ENCODE measurements at places on chromosomes 12 and 14.

- no peak for DNase-seq
These were observed 98.6 kb downstream of the GCH1 start for GRCh38 chr14:54803926-54804537.

- DNase-seq, result no peak
These were observed 205.3 kb upstream of the NAV3 start for GRCh38 chr12:77625441-77625840.

GRCh38 chr12:42086031-42086430 lies 58.6 kb downstream of the GXYLT1 start:
- no peak for DNase-seq

DNA sequence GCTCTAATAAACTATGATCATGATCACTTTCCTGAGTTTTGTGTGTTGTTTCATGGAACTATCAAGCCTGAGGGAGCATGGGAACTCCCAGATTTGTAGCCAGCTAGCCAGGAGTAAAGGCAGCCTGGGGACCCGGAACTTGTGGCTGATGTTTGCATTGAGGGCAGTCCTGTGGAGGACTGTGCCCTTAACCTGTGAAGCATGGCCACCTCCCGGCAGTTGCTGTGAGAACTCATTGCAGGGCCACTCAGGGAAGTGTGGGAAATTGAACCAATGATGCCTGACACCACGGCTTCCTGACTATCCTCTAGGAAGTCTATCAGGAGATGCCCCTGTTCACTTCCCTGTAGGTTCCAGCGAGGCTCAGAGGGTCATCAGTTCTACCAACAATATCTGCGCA lies 250.6 kb downstream of the DAD1 start:
- no peak for DNase-seq

DNA sequence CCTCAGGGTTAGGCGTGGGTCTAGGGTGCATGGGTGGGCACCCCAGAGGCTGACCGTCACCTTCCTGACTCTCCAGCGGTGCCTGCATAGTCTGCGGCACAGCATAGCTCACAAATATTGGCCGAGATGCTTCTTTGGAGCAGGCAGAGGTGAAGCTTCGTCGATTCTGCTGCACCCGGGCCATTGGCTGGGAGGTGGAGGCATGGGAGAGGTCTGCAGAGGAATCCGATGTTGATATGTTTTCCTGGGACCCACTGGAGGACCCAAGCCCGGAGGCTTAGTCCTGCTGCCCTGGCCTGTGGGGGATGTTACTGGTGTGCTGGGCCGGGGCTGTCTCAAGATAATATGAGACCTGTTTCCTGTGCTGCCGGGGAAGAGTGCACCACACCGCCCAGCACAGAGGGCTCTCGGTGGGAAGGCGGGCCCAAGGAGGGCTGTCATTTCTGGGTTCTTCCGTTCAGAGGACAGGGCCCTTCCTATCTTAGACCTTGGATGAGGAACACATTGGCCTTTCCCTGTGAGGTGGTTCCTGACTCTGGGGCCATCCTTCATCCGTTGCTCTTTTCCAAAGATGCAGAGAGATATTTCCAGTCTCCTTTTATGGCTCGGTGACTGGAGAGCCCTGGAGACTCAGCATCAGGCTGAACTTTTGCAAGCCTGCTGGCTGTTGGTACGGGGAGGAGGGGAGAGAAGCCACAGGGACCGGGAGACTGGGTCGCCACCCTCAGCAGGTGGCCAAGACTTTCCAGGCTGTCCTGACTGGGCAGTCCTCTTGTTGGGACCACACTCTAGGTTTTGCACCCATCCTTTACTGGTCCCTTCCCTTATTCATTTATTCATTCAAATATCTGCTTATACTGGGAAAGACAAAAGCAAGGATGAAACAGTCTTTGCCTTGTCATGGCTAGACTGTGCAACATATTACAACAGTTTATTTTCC lies 143.5 kb downstream of the TSPAN9 start:
- no peak for DNase-seq

DNA sequence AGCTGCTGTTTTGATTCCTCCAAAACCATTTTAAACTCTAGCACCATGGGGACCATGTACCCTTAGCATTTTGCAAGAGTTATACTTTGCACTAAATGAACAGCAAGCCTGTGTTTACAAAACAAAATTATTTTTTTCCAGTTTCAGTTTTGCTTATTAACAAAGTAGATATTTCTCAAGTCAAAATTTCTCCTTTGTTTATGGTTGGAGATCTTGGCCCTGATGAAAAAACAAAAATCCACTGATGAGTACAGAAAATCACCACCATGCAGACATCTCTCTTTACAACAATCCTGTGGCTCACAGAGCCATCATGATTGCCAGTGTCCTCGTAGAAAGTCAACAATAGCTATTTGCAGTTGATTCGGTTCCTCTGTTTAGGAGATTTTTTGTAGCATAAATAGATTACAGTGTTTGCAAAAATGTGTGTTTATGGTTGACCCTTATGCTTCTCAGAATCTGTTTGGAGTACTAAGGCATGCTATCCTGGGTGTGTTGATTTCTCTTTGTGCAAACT lies 201.1 kb upstream of the NUDT4 start:
- DNase-seq, result no peak

- DNase-seq, result no peak
These were observed 16.8 kb upstream of the LEMD3 start for GRCh38 chr12:65152596-65152995.

- no peak for DNase-seq
These were observed 37.6 kb upstream of the GRIP1 start for GRCh38 chr12:66716522-66716921.

DNA sequence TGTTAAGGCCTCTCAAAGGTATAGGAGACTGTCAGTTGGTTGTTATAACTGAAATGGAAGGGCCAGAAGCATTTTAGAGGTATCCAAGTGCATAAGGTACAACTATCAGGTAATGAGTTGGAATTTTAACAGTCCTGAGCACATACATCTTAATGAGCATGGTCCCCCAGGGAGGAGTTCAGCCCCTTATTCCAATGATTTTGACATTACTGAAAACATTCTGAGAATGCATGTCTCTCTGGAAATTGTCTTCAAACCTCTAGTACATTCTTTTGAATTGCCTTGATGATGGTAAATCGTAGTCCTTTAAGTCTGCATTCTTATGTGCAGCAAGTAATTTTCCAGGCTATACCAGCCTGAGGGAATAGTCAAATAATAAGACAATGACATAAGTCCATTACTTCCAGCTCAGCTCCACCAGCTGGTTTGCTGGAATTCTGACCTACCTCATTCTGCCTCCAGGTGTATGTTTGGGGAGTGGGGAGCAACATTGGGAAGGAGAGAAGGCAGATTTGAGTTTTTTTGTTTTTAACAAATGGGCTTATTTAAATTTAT lies 239.2 kb downstream of the MSRB3 start:
- no peak for DNase-seq

DNA sequence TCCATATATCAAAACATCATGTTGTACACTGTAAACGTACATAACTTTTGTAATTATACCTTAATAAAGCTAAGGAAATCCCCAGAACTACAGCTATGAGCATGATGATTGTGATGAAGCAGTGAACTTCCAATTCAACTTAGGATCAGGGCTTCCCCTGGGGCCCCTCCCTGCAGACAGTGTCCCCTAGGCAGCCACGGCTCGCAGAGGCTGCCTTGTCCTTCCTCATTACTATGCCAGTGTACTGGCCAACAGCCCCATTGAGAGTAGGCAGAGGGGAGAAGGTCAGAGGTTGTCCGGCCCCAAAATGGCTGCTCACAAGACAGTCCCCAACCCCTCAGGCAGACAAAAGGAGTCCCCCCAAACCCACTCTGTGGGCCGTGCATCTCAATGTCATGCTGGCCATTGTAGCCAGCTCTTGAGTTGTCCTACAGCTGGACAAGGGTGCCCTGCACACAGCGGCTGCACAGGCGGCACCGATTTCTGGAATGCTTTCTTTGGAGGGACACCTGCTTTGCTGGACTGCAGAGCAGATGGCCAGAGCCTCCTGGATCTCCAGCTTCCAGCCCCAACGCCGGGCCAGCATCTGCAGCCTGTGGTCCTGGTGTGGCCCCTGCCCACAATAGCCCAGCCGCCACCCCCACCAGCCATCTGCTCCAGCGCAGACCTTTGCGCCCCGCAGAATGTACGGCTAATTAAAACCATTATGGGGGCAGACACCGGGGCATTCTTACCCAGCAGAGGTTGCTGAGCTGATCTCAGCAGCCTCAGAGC lies 46.1 kb downstream of the NIN start:
- DNase-seq, result no peak

GRCh38 chr12:1528791-1529190 lies 65.6 kb downstream of the FBXL14 start:
- no peak for DNase-seq

GRCh38 chr14:100015251-100015655 lies 50.0 kb upstream of the EVL start:
- DNase-seq, result no peak

DNA sequence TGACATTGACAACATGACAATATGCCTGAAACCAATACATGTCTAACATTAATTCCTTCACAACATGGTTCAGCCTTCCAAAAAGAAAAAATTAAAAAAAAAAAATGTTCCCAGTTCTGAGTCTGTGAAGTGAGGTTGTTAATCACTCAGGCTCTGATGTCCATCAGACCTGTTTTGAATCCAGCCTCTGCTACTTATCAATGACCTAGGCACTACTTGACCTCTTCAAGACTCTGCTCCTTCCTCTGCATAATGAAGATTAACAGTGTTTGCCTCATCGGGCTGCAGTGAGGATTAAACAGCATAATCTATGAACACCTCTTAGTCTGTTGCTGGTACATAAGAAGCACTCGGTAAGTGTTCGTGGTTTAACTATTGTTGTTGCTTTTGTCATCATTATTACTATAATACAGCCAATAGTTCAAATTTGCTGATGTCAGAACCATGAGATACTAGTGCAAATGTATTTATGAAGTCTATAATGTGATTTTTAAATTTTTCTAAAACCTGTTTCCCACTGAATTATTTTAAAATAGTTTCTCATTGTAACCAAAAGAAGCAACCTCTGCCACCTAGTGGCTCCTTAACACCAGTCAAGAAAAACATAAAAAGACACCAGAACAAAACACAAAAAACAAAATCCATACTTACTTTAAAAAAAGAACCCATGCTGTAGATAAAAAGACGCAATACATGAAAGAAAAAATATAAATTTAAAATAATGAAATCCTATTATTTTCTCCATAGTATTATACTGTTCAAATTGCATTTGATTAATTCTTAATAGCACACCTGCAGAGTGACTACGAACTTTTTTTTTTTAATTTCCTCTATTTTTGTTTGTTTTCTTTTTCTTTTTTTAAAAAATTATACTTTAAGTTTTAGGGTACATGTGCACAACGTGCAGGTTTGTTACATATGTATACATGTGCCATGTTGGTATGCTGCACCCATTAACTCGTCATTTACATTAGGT lies 20.3 kb upstream of the TMX1 start:
- DNase-seq, result no peak

- DNase-seq, result no peak
These were observed 41.8 kb upstream of the PTPRR start for GRCh38 chr12:70962226-70962794.

DNA sequence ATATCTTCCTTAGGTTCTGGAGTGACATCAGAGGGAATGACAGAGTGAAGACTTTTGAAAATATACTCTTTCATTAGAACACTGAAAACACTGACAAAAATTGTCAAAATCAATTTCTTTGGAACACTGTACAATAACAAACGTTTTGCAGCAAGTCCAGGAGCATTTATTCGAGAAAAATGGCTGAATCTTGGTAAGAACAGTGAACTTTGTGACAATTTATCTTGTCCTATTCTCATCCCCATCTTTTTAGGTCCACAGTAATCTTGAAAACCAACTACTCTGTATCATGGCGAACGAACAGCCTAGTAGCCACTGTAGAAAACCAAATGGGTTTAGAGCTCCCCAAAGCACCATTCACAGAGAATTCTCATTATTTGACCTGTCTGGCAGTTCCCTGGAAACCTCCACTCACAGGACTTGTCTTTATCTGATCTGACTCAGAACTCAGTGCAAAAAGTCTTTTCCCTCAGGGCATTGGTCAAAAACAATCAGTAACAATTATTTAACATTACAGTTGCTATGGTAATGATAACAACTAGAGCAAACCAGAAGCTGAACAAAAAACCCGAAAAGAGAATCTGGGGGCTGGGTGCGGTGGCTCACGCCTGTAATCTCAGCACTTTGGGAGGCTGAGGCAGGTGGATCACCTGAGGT lies 20.3 kb upstream of the PPP2R5E start:
- DNase-seq, result no peak

DNA sequence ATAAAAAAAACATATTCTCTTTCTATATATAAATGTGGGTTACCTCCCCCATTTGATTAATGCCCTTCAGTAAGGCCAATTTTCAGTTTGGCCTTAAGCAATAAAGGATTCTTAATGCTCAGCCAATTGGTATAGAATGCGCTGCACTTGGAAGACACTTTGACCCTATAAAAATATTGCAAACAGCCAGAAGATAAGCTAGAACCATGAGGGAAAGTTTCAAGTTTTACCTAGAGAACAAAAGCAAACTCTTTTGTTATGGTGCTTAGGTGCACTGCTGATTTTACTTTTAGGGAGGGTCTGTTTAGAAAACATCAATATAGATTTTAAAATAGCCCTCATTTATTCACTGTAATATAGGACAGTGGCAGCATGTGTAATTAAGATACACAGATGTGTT lies 251.6 kb upstream of the SLC16A7 start:
- DNase-seq, result no peak

- DNase-seq, result no peak
These were observed 125.9 kb upstream of the FOXN3 start for GRCh38 chr14:89542786-89543424.

DNA sequence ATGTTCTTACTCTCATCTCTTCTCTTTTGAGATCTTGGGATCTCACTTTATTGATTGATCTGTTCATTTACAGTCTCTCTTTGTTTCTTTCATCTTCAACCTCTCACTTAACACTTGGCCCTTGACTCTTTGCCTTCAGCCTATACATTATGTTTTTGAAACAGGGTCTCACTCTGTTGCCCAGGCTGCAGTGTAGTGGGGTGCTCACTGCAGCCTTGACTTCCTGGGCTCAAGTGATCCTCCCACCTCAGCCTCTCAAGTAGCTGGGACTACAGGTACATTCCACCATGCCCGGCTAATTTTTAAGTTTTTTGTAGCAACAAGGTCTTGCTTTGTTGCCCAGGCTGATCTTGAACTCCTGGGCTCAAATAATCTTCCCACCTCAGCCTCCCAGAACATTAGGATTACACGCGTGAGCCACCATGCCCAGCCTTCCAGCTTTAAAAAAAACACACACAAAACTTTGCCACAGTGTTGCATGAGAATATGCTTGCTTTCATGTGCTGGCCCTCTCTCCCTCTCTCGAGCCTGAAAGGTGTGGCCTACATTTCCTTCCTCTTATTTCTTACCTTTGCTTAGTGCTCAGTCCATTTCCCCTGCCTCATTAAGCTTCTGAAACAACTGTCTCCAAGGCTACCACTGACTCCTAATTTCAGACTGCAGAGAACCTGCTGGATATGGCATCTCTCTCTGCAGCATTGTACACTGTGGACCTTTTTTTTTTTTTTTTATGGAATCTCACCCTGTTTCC lies 9.9 kb downstream of the DIP2B start:
- no peak for DNase-seq

Measured in CD4-positive, alpha-beta T cell treated with Interleukin-15 for 1 hour (primary cell).